ENCODE measurements at places on chromosomes 5 and 9.

GRCh38 chr5:133108481-133108921 lies 56.7 kb downstream of the HSPA4 start:
- H3K4me1 ChIP-seq: no peaks in the 10 kb centered on the region
- H3K27ac ChIP-seq: no peak overlapping the region
- no peak overlapping the region for H3K4me3 ChIP-seq
- H3K27me3 ChIP-seq: no peaks in the 10 kb centered on the region

DNA sequence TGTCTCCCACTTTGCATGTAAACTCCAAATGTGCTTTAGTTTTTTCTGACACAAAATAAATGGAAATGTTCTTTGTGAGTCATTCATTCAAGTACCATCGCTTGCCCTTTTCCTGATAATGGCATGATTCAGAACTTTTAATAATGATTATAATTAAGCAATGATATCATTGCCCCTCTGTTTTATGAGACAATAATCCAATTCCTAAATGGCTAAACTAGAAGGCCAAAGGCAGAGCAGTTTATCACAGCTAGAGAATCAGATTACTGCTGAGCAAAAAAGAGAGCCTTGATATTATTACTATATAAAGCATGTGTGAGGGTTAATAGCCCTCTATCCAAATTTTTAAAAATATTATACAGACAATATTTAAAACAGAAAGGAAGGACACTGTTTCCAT lies 484.2 kb upstream of the PTPRD start:
- no peaks in the 10 kb centered on the region for H3K4me1 ChIP-seq
- no peaks in the 10 kb centered on the region for H3K36me3 ChIP-seq
- DNase-seq: no peak

- H3K4me1 ChIP-seq: peaks cover 2% of the 10 kb centered on the region
- H3K27me3 ChIP-seq: no peaks in the 10 kb centered on the region
- no peak overlapping the region for H3K27ac ChIP-seq
- no peak overlapping the region for H3K4me3 ChIP-seq
- H3K36me3 ChIP-seq: no peaks in the 10 kb centered on the region
Observed at GRCh38 chr5:16561660-16562059, 55.1 kb downstream of the RETREG1 start.

DNA sequence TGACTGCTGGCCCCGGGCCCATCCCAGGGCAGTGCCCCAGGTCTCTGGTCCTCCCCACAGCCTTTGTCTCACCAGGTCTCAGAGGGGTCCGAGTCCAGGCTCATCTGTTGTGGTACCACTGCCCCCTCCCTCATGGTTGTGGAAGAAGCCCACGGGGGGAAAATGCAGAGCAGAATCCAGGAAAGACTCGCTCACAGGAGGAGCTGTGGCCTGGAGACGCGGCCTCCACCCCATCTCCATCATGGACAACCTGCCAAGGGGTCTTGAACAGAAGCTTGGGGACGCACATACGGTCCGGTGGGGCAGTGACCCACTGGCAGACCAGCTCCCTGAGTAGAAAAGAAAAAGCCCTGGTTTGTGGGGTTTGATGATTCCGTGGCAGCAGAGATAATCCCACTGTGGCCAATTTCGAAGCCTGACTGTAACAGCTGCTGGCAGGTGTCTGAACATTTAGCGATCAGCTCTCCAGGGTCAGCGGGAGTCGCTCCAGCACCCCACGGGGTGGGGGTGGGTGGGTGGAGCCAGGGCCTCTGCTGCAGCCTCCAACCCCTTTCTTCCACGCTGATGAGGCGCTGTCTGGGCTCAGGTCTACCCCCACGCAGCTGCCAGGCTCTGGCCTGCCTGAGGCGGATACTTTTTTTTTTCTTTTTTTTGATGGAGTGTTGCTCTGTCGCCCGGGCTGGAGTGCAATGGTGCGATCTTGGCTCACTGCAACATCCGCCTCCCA lies 1.9 kb upstream of the GRIN1 start:
- H3K4me1 ChIP-seq: peaks cover 5% of the 10 kb centered on the region
- H3K27ac ChIP-seq: no peak overlapping the region
- no peak for DNase-seq
- H3K4me3 ChIP-seq: no peak overlapping the region

GRCh38 chr9:129752900-129753729 lies at the start of gene PTGES:
Gene PTGES (minus strand): TSS chr9:129753042. CDS start chr9:129753012, 30 bp downstream.
- no peak within 1 kb of the TSS for H3K4me3 ChIP-seq
- H3K27ac ChIP-seq: no peak within 1 kb of the TSS
- no peaks in the 10 kb centered on the region for H3K36me3 ChIP-seq
- H3K27me3 ChIP-seq: no peaks in the 10 kb centered on the region
- peaks cover 2% of the 10 kb centered on the region for H3K4me1 ChIP-seq

- no peak overlapping the region for H3K27ac ChIP-seq
- no peaks in the 10 kb centered on the region for H3K27me3 ChIP-seq
- no peak for DNase-seq
- H3K4me3 ChIP-seq: no peak overlapping the region
Observed at GRCh38 chr9:69874301-69875060, 53.9 kb downstream of the CFAP95 start.

DNA sequence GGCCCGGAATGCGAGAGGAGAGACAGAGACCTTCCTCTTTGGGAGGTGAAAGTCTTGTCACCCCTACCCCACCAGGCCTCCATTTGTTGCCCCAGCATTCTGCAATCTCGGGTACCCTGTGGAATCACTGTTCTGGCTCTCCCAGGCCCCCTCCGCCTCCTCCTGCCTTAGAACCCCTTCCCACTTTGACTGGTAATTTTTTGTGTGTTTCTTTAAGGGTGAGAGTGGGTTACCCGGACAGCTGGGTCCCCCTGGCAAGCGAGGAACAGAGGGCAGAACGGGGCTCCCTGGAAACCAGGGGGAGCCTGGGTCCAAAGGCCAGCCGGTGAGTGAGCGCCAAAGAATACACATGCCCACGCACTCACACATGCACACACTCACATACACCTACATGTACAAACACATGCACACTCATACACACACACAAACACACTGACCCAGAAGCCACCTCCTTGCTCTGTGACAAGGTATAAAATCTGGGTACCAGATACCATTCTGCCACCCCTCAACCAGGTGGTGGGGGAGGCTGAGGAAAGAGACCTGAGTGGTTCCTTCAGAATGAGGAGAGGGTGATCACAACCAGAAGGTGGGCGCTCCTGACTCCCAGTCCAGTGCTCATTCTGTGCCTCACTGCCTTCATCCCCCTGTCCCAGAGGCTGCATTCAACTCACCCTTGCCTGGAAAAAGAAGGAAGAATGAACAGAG lies 30.9 kb upstream of the ORM1 start:
- H3K4me3 ChIP-seq: no peak overlapping the region
- no peaks in the 10 kb centered on the region for H3K36me3 ChIP-seq
- no peak for DNase-seq
- H3K4me1 ChIP-seq: peaks cover 6% of the 10 kb centered on the region

DNA sequence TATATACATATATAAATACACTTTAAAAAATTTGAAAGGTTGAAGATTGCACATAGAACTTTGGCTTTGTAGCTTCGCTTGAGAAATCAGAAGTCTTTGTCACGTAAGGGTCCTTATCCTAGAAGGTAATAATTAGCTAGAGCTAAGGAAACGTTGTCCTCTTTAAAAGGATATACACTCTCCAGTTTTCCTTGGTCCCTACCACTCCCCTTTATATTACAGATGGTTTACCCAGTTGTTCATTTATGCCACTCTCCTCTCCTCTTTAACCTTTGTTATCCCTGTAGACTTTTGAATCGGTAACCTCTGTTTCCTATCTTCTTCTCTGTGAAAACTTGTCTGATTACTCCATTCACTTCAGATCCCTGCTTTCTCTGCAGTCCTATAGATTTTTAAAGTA lies 1101.0 kb upstream of the SEMA6A start:
- no peak overlapping the region for H3K4me3 ChIP-seq
- no peaks in the 10 kb centered on the region for H3K36me3 ChIP-seq
- DNase-seq: no peak
- no peaks in the 10 kb centered on the region for H3K27me3 ChIP-seq
- H3K4me1 ChIP-seq: no peaks in the 10 kb centered on the region
- H3K27ac ChIP-seq: no peak overlapping the region

- DNase-seq: no peak
- H3K36me3 ChIP-seq: no peaks in the 10 kb centered on the region
- H3K4me3 ChIP-seq: no peak overlapping the region
- no peak overlapping the region for H3K27ac ChIP-seq
Observed at GRCh38 chr5:137144656-137145055, 354.5 kb downstream of the SPOCK1 start.

DNA sequence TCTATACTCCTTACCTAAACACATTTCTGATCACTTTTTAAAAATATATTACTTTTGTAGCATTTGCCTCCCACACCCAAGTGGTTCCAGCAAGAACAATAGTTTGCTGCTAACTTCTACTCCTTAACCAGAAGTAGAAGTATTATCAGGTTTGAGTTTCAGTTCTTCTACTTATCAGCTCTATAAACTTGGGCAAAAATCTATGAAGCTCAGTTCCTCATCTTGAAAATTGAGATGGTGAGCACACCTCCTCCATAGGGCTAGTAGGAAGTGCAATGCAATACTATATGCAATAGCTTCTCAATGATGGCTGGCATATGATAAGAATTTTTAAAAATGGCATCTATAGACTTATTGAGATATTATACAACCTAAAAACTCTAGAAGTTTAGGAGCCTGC lies 283.7 kb downstream of the TLR4 start:
- no peaks in the 10 kb centered on the region for H3K27me3 ChIP-seq
- no peaks in the 10 kb centered on the region for H3K36me3 ChIP-seq
- no peak for DNase-seq
- H3K4me3 ChIP-seq: no peak overlapping the region
- no peak overlapping the region for H3K27ac ChIP-seq

DNA sequence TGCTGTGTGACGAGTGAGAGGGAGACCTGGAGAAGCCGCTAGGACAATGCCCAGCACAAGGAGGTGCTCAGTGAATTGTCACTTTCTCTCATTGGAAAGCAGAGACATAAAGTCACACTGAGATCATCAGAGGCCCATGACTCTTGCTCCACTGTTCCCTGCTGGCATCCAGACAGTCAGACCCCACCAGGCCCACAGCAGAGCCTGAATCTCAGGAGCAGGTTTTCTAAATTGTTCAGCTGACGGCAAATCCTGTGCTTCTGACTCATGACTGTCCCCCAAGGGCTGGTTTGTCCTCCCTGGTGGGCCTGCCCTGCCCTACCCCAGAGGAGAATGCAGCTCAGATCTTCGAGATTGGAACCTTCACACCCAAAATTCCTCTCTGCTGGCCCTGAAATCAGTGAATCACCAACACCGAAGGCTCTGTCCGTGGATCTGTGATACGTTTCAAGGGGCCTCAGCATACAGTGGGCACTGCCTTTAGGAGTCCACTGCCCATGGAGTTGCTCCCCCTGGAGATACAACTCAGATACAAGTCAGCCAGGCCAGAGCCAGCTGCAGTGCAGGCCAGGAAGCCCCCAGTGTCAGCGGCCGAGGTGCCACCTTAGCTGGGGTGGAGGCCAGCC lies 2.7 kb downstream of the PTGES start:
- H3K4me1 ChIP-seq: peaks cover 2% of the 10 kb centered on the region
- no peak for DNase-seq
- no peaks in the 10 kb centered on the region for H3K36me3 ChIP-seq
- no peak overlapping the region for H3K4me3 ChIP-seq
- no peaks in the 10 kb centered on the region for H3K27me3 ChIP-seq

GRCh38 chr5:119318256-119318894 lies 37.4 kb upstream of the TNFAIP8 start:
- H3K4me1 ChIP-seq: peaks cover 4% of the 10 kb centered on the region
- no peaks in the 10 kb centered on the region for H3K27me3 ChIP-seq
- no peak overlapping the region for H3K4me3 ChIP-seq
- no peak overlapping the region for H3K27ac ChIP-seq
- DNase-seq: no peak

DNA sequence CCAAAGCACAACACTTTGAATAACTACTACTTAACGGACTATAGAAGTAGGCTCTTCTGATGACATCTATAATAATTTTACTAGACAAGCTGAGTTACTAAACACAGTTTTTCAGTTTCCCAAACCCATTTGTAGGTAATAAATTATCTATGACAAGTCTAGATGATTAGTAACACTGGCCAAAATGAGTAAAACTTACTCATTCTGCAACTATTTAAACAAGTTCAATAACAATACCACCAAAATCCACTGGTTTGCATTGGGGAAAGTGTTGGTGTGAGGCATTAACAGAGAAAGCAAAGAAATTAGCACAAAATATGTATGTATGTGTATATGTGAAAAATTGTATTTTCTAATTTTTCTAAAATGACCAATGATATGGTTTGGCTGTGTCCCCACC lies 119.3 kb downstream of the NR2F1-AS1 start:
- DNase-seq: no peak
- H3K36me3 ChIP-seq: no peaks in the 10 kb centered on the region
- H3K27me3 ChIP-seq: no peaks in the 10 kb centered on the region
- H3K4me3 ChIP-seq: no peak overlapping the region
- no peak overlapping the region for H3K27ac ChIP-seq

DNA sequence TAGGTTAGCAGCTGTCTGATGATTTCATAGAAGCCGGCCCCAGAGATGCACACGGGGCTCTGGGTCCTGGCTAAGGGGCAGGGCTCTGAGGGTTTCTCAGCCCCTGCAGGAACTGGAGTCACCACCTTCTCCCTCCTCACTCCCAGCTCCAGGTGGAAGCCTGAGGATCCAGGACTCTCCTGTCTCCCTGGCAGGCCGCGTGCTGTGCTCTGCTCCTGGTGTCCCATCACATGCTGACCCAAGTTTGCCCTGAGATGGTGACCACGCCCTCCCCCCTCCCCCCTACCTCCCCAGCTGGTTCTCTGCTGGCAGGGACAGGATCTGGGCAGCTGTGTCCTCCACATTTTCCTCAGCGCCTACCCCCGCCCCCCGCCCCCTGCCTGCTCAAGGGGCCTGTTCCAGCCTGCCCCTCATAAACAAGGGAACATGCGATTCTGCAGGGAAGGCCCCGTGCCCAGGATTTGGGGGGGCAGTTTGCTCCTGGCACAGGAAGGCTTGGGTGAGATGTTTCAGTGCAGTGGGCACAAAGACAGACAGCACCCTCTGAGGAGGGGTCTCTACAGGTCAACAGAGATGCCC lies 87.4 kb downstream of the PSD2 start:
- H3K27me3 ChIP-seq: no peaks in the 10 kb centered on the region
- no peaks in the 10 kb centered on the region for H3K36me3 ChIP-seq
- no peak for DNase-seq
- H3K27ac ChIP-seq: no peak overlapping the region

- no peaks in the 10 kb centered on the region for H3K36me3 ChIP-seq
- no peak overlapping the region for H3K27ac ChIP-seq
Observed at GRCh38 chr5:135599421-135600151, 20.8 kb upstream of the CXCL14 start.
